ENCODE measurements at places on chromosomes 2 and 18. TPM values are rescaled to one million over a fixed set of nuclear protein-coding genes. Genes with fewer than 3 reads are reported as not detected.
A peak's percentile ranks its signal among the peaks of the same experiment; 100 is the strongest.

The ALPG gene
- total RNA-seq, result not detected

DNA sequence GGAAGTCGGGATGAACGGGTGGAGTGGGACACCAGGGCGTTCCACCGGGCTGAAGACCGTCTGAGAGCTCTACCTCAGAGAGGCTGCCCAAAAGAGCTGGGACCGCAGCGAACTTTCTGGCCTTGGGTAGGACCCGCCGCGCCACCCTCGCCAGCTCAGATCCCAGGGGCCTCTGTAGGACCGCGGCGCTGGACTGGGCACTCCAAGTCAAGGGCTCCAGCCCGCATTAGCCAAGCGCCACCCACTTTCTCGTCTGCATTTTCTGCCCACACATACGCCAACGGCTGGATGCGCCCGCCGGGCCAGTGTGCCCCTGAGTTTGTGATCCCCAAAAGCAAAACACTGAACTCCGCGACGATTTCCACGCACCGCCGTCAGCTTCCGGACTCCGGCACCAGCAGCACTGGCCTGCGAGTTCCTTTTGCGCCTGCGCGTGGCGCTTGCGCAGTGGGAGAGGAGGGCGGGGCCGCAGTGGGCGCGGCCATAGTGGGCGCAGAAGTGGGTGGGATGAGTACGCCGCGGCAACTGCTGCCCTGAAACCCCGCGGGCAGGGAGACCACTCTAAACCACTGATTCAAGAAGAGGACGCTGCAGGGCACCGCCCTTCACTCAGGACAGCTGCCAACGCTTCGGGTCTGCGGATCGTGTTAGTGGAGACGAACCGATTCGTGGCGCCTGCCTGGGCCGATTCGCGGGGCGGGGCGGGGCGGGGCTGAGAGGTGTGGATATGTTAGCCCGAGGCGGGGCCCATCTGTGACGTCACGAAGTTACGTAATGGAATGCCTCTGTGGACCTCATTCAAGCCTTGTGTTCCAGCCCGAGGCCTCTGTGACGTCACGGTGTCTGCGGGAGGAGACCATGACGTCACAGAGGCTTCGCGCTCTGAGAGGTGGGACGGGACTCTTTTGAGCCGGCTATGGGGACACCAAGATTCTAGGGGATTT is 10.5 kb downstream of the OSR1 start:
- peak overlapping the region; percentile 89 for H3K27ac ChIP-seq
- no peaks in the 10 kb centered on the region for H3K36me3 ChIP-seq
- H3K4me1 ChIP-seq, result peaks cover 46% of the 10 kb centered on the region
- DNase-seq, result peak; percentile 96
- H3K4me3 ChIP-seq, result peak overlapping the region; percentile 93
- peaks cover 39% of the 10 kb centered on the region for H3K27me3 ChIP-seq

The KCNG2 gene
- not detected for total RNA-seq

DNA sequence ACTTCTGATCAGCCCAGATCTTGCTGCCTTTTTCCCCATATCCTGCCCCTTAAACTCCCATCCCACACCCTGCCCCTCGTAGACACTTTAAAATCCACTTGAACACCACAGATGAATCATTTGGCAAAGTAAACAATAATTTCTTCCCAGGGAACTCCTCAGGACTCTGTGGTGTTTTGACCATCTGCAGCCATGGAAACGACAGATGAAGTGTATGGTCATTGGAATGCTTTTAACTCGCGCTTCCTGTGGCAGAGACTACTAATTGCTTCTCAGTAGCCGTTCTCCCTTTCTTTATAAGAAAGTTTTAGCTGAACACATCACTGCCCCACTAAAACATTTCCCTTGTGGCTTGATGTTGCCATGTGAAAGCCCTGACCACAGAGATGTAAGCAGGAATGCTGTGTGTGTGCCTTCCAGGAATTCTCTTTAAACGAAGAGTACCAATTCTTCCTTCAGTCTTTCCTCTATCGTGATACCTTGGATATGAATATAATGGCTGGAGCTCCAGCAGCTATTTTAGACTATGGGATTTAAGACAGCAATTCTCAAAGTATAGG is 92.7 kb upstream of the PARD3B start:
- no peaks in the 10 kb centered on the region for H3K36me3 ChIP-seq
- DNase-seq, result no peak
- no peak overlapping the region for H3K27ac ChIP-seq

DNA sequence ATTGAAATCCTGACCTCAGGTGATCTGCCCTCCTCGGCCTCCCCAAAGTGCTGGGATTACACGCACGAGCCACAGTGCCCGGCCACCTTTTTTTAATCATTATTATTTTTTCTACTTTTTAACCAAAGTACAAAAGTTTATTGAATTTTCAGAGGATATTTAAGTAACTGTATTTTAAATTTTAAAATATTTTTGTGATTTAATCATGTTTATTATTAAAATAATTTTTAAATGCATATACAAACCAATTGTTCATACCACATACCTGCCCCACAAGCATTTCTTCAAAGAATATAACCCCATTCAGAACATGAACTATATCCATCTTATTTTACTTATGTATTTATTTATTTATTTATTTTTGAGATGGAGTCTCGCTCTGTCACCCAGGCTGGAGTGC is 163.6 kb upstream of the MAP2 start:
- no peaks in the 10 kb centered on the region for H3K4me1 ChIP-seq
- DNase-seq, result no peak
- no peaks in the 10 kb centered on the region for H3K27me3 ChIP-seq
- no peak overlapping the region for H3K4me3 ChIP-seq

- H3K4me3 ChIP-seq, result no peak overlapping the region
- H3K36me3 ChIP-seq, result peaks cover 8% of the 10 kb centered on the region
- no peaks in the 10 kb centered on the region for H3K4me1 ChIP-seq
- DNase-seq, result no peak
- peaks cover 3% of the 10 kb centered on the region for H3K27me3 ChIP-seq
These were observed 15.8 kb downstream of the BOLA3 start for GRCh38 chr2:74131901-74132300.

- no peaks in the 10 kb centered on the region for H3K27me3 ChIP-seq
- no peaks in the 10 kb centered on the region for H3K4me1 ChIP-seq
- no peak for DNase-seq
- no peak overlapping the region for H3K27ac ChIP-seq
- H3K4me3 ChIP-seq, result no peak overlapping the region
These were observed 28.3 kb downstream of the ANKMY1 start for GRCh38 chr2:240529344-240529999.

The RAD51AP2 gene
- total RNA-seq, result not detected

DNA sequence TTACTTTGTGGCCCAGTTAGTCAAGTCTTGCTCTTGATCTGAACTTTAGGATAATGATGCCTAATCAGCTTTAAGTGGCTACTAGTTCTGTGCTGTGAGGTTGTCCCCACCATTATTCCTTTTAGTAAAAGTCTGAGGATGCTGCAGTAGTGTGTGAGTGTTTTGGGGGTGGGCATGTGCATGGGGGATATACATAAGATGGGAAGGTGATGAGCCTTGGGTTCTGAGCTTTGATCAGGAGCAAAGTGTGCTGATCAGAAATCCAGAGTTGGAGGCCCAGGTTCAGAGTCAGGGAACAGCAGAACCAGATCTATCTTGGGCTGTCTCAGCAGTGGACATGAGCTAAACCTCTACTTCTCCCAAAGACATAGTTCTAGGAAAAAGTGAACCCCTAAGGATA is 66.8 kb downstream of the POLE4 start:
- no peak for DNase-seq
- H3K27ac ChIP-seq, result no peak overlapping the region
- no peaks in the 10 kb centered on the region for H3K4me1 ChIP-seq
- H3K4me3 ChIP-seq, result no peak overlapping the region
- no peaks in the 10 kb centered on the region for H3K27me3 ChIP-seq

DNA sequence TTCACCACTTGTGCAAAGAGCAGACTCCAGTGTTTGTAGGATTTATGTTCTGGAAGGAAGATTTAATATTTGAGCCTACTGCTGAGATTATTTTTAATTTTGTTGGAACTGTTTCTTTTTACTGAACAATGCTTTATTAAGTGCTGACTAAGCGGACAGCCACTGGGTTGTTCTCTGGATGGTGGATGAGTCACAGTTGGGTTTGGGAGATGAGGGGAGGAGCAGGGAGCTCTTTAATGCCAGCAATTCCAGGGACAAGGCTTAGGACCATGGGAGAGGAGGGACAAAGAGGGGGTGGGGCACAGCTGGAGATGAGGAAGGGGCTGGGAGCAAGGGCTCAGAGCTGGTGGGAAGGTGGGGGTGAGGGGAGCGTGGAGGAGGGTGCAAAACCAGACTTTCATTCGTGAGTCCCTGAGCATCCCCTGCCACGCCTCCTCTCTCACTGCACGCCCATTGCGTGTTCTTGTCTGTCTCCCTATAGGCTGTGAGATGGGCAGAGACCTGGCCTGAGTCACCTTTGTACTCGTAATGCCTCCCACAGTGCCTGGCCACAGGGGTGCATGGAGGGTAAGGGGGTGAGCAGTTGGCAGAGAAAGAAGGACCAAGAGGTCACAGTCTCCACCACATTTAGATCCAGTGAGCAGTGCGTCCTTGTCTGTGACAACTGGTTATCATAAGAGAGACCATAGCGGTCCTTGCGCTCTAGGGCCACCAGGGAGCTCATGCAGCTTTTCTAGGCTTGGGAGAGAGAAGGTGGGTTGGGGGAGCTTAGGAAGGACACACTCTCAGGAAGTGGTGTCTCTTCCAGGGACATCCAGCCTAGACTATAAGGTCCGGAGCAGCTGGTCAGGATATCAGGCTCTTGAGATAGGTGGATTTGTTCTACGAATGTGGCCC is 18.4 kb downstream of the SLC4A3 start:
- no peak overlapping the region for H3K27ac ChIP-seq
- no peak overlapping the region for H3K4me3 ChIP-seq
- DNase-seq, result no peak
- H3K4me1 ChIP-seq, result peaks cover 13% of the 10 kb centered on the region
- no peaks in the 10 kb centered on the region for H3K36me3 ChIP-seq

The C2orf80 gene
- total RNA-seq, result not detected

DNA sequence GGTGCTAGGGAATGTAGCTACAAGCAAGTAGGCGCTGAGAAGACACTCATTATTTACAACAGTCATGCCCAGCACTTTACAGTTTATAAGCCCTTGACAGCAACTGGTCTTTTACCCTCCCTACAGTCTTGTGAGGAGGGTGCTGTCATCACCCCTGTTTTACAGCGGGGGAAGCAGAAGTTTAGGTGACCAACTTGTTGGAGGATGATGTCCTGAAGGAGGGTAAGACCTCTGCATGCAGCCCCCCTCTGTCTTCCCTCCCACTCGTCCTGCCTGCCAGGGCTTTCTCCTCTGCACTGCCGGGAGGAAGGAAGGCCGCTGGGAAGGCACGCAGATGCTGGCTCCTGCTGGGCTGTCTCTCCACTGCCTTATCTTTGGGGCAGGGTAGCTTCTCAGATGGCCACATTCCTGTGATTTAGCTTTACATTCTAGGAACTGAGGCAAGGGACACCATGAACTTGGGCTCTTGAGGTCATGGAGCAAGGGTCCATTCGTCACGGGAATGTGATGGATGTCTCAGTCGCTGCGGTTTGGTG is 972 bp downstream of the IL1R1 start:
- no peak for DNase-seq
- H3K4me3 ChIP-seq, result peak overlapping the region; percentile 48

The GAD1 gene
- not detected for total RNA-seq
